Stimulated activated CD8-positive, alpha-beta memory T cell treated with anti-CD3 and anti-CD28 coated beads, Interleukin-12 subunit alpha, Interleukin-12 subunit beta, amount 100 ng/mL, for 1 hour (primary cell): ENCODE measurements at places on chromosomes 12 and 14.

GRCh38 chr12:132305991-132306884 is 23.2 kb downstream of the GALNT9 start:
- DNase-seq = no peak

DNA sequence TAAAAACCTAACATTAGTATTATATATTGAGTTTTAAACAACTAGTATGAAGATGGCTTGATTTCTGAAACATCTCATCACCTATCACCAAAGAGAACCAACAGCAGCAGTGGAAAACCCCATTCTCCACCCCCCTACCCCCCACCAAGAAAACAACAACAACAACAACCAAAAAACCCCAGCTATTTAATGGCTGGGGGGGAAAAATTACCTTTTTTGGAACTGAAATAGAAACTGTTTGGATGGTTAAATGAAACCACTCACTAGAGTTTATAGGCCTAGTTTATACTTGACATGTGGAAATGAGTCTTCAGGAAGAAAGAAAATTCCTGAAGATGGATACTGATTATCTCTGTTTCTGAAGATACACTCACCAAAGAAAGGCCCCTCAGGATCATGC is 30.3 kb downstream of the PPP2R5E start:
- DNase-seq = no peak

DNA sequence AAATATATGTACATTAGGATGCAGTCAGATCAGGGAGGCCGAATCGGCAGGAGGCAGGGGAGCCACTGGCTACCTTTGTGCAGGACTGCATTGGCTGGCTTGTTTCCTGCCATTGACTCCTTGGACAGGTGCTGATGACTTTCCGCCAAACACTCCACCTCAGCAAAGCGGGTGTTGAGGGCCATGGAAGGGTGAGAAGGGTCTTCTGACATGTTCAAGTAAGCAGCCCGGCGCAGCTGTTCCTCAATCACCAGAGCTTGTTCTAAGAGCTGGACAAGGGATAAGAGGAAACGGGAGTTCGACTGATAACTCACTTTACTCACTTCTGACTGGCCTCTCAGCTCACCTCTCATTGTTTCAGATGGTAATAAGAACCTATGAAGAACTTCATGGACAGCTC is 4.9 kb upstream of the NOP2 start:
- no peak for DNase-seq

- no peak for DNase-seq
Observed at GRCh38 chr14:105860615-105861580, 334.5 kb downstream of the TMEM121 start.

DNA sequence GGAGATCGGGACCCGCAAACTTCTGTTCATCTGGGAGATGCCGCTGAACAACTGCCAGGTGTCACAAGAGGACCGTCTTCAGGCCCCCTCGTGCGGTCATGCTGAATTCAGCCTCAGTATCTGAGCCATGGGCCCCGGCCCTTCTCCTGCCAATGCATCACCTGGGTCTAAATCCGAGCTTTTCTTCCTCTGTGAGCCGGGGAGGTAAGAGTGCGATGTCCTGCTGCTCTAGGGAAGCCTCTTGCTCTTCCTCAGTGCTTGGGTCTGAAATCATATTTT is 155.8 kb upstream of the FKBP4 start:
- no peak for DNase-seq

DNA sequence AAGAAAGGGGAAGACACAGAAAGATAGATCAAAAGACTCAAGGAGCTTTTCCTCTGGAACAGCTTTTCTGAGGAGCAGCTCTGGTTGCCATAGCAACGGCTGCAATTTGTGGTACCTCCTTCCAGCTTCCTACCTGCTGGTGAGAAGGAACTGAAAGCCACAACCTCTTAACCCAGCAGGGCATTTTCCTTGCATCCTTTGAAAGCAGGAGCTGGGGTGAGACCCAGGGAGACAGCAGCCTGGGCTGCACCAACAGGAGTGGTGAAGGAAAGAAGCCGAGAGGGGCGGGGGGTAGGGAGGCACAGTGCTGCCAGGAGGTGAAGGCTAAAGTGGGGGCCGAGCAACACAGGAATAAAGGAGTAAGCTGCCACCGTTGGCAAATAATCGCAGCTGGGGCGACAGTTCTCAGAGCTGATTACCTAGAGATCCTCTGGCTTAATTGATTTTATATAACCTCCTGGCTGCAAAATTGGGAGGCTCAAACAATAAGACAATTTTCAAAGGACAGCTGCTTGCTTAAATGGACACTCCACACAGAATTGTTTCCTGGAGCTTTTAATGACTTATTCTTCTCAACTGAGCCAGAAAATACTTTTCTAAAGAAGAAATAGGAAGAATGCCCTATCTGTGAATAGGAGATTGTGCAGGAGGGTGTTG is 129.4 kb downstream of the RPAP3 start:
- DNase-seq = no peak

DNA sequence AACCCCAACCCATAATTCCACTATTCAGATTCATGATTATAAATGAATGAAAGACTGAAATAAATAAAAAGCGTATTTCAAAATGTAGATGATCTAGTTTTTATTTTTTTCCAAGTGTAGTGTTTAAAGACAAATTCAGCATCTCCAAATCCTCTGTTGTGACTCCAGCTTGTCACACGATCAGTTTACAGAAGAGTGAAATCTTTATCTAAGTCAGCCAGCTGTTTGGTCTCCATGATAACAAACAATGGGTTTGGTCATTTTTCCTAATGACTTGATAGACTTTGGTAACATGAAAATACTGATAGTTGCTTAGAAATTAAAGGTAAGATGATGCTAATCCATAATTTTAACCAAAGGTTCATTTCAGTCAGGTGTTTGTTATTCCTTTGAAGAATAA is 114.5 kb upstream of the RASSF8 start:
- no peak for DNase-seq

- DNase-seq = no peak
Observed at GRCh38 chr12:130849561-130850417, 10.7 kb upstream of the STX2 start.

DNA sequence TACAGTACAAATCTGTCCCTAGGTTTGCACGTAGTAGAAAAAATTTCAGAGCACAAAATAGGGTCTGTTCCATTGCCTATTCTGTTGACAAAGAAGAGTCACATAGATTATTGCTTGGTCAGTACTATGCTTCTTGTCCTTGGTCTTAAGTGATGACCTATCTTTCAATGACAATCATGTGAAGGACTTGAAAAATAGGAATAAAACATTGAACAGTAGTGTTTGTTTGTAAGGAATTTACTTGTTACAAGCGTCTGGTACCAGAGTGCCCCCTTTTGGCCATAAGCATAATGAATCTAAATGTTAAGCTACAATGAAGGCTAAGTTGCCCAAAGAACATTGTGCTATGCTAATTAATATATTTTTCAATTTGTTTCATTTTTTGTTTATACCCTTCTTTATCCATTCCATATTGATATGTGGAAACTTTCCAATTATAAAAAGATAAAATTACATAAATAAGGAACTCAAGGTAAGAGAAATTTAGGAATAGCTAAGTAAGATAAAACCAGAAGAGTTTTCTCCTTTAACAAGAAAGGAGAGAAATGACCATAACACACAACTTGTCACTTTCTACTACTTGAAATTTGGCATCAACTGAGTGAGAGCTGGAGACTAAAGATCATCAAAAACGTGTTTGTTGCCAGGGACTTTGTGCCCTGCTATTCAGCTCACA is 204.7 kb downstream of the EPS8 start:
- DNase-seq = peak; percentile 12

DNA sequence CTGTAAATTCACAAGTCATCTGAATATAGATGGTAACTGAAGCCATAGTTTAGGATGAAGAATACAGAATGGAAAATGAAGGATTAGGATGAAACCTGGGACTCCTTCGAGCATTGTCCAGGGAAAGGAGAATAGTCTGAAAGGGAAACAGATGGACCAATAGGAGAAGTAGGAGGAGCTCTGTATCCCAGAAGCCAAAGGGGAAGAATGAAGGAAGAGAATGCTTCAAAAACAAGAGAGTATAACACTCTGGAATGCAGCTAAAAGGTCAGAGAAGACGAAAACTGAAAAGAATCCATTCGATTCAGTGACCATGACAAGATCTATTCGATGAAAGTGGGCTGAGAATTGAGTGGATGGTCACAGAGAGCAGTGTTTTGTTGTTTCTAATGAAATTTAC is 1.0 kb downstream of the GMFB start:
- DNase-seq = no peak

- DNase-seq = no peak
Observed at GRCh38 chr14:75156111-75156510, 20.3 kb downstream of the TMED10 start.

DNA sequence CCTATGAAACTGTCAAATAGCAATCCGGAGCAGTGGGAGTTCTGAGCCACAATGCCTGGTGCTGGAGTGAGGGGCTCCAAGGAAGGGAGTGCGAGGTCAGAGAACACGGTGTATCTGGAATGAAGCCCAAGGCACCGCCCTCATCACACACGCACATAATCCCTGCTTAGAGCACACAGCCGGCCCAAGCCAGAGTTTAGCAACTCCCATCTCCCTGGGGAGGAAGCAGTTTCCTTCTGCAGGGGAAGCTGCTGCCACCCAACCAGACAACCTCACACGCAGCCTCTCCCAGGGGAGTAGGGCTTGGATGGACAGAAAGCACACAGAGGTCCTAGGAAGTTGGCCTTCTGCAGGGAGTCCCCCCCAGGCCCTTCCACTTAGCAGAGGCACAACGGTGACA is 31.3 kb downstream of the ACTN1 start:
- no peak for DNase-seq

DNA sequence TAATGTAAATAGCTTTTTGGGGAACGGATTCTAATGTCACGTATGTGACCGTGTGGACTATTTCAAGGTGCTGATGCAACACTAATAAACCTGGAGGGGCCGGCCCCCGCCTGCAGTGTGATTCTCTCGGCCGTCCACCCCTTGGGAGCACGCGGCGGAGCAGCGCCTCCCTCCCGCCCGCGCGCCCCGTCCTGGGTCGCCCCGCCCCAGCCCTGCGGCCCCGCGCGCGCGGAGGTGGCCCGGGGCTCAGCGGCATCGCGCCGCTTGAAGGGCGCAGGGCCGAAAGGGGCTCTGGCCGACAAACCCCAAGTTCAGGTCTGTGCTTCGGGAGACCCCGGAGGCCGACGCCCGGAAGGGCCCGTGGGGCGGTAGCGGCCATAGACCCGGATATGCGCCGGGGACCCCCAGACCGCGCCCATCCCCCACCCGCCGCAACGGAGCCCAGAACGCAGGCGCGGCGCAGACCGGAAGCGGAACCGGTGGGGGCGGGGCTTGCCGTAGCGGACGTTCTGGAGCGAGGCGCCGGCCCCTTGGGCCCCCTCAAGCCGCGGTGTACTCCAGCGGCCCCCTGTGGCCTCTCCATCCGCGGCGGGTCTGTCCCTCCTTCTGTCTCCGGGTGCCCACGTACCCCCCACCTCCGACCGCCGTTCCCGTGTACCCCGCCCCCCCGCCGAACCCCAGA is at the start of gene TEX22:
Gene TEX22, plus strand, starts transcription at position 495 of the 682 bp plus-strand sequence. CDS start 803 bp downstream, outside the sequence.
- DNase-seq = peak; percentile 88

DNA sequence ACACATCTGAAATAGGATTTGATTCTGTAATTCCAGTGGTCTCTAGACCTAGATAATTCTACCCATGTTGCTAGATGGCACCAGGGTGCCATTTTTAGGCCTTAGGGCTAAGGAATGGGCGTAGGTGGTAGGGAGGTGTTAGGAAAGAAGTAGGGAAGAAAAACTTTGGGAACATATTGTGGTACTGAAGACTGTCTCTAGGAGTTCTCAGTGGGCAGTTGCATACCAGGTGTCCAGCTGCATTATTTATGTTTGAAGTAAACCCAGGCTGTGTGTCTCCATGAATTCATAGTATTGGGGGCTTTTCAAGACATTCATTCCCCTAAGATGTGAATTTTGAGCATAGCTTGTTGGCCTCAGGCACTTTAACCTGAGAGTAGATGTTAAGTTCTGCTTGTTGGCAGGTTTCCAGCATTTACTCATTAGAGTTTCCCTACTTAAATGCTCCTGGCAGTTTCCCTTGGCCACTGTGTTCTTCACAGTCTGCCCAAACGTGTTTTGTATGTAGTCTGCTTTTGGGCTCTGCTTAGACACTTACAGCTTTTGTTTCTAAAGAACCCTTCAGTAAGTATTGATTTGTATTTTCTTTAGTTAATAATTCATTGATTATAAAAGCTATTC is 31.5 kb upstream of the CCT2 start:
- DNase-seq = no peak

DNA sequence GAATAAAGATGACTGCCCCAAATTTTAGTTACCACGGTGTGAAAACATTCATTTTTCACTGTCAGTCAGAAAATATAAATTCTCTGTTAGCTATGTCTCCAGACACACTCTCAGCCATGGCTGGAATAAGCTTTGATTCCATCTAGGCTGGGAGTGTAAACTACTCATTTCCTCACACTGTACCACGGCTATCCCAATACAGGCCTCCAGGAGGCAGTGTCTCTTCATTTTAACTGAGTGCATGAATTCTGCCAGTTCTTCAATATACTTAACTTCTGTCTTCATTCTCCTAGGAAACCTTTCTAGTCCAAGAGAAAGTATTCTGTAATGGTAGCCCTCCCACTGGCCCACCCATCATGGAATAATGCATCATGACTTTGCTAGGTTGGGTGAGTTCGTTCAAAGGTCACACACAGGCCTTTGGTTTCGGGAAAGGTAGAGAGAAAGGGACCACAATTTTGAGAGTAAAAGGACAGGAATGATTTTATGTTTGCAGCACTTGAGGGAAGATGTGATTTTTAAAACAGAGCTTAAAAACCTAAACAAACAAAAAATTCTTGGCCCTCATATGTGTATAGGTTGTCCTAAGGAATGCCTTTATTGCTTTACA is 381.1 kb downstream of the SEC23A start:
- DNase-seq = no peak

- no peak for DNase-seq
Observed at GRCh38 chr14:53310412-53310811, 157.3 kb upstream of the DDHD1 start.

- DNase-seq = no peak
Observed at GRCh38 chr12:103382736-103383346, 112.9 kb downstream of the C12orf42 start.

GRCh38 chr12:102326982-102327381 is 129.3 kb upstream of the PMCH start:
- no peak for DNase-seq

- no peak for DNase-seq
Observed at GRCh38 chr14:38074754-38075153, 132.9 kb upstream of the SSTR1 start.

GRCh38 chr14:60515511-60516289 is 6.8 kb downstream of the SIX6 start:
- no peak for DNase-seq

DNA sequence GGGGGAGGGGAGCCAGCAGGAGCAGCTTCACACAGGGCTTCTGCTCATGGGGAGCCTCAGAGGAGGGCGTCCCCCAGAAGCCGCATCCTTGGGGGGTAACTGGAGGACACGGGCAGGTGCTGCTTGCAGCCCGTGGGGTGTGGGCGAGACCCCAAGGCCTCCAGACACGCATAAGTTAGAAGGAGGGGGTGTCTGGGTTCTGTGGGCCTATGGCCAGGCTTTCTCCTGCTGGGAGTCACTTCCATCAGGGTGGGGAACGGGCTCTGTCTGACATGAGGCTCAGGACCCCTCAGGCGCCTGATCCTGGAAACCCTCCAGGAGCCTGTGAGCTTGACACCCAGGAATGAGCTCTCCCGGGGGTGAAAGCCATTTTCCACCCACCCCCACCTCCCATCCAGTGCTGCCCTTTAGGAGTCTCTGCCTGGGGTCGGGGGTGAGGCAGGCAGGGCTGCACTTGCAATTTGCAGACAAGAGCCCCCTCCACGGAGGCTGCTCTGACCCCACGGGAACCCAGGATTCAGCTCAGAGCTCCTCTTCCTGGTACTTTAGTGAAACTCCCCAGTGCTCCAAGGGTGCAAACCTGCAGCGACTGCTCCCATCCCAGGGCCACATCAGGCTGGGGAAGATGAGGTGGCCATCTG is 325.7 kb downstream of the ADGRD1 start:
- no peak for DNase-seq
